ENCODE measurements at places on chromosomes 7 and 10.

GRCh38 chr7:27967639-27968038 lies 213.0 kb downstream of the JAZF1 start:
- no peak for DNase-seq

DNA sequence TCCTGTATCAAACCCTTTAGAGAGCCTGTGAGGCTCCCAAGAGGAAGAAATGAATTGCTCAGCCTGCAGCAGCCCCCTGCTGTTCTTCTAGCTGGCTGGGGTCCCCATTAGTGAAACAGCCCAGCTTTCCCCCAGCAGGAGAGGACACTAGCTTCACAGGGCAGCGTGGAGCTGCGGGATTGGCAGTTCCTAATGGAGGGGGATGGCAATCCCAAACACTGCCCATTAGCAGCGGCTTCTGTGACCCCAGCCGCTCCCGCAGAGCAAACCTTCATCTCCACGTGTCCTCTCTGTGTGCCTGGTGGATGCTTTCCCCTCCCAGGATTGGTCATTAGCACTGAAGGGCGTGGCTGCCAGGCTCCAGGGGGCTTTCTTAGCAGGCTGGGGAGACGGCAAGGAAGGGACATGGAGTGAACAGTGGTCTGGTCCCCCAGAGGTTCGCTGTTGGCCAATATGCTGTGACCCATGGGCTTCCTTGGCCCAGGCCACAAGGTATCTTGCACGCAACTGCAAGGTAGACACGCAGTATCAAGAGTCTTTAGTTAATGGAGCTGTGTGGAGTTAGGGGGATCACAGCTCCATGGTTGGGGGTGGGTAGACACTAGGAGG lies 322.5 kb upstream of the ZMIZ1 start:
- no peak for DNase-seq

GRCh38 chr10:44761076-44761475 lies 150.1 kb upstream of the TMEM72 start:
- DNase-seq: no peak

DNA sequence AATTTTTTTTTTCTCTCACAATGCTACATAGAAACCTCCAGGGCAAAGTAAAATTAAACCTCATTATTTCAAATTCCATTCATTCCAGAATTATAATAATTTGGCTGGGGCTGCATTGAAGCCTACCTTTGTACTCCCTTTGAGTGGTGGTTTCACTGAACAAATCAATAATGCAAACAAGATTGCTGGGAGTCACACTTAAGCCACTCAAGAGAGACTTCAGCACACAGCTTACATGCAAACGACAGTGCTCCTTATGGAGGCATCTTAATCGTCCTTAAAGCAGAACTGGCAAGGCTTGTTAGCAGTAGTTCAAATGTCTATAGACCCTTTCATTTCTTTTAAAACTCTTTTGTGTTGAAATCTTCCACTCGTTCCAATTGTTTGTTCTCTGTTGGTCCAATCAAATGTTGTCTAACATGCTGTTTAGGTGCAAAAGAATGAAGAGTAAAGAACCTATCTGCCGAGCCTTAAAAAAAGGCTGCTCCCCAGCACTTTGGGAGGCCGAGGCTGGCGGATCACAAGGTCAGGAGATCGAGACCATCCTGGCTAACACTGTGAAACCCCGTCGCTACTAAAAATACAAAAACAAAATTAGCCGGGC lies 294.9 kb downstream of the FGFR2 start:
- no peak for DNase-seq

GRCh38 chr7:158811461-158811860 lies 17.8 kb downstream of the ESYT2 start:
- no peak for DNase-seq

GRCh38 chr7:159201722-159202330 lies 57.2 kb upstream of the VIPR2 start:
- DNase-seq: no peak

- no peak for DNase-seq
Measured at GRCh38 chr7:42186151-42186550, 50.9 kb downstream of the GLI3 start.

- DNase-seq: no peak
Measured at GRCh38 chr7:99737726-99738125, 2.7 kb upstream of the CYP3A7 start.

DNA sequence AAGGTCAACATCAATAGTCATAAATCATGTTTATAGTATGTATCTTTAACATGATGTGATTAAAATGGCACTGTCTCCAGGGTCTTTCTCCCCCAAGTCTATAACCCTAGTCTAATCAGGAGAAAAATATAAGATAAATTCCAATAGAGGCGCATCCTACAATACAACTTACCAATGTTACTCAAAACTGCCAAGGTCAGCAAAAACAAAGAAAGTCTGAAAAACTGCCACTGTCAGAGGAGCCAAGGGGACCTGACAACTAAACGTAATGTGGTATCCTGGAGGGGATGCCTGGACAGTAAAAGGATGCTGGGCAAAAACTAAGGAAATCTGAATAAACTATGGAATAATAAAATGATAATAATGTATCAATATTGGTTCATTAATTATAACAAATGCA lies 63.9 kb downstream of the TPK1 start:
- no peak for DNase-seq

GRCh38 chr10:36181426-36182178 lies 539.5 kb upstream of the FZD8 start:
- no peak for DNase-seq
